Mesenchymal stem cell (in vitro differentiated cells and primary cell): ENCODE measurements at places on chromosomes 12 and 14.

DNA sequence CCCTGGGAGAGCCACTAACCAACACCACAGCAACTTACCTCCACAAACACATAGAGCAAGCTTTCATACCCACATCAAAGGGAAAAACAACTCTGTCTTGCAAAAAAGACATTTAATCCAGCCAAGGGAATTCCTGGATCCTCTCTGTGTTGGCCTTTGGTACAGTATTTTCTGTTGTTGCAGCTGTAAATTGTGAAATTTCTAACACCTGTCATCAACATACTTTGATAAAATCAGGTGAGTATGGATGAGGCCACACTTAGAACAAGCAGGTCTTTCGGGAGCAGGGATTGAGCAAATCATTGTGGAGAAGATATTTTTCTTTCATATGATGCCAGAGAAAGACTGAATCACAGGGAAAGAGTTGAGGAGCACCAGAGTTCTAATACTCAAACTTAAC, 89.3 kb downstream of the SPTSSA start:
- no peak for DNase-seq

- DNase-seq, result peak; percentile 18
Measured at GRCh38 chr14:75979071-75979571, 2.7 kb downstream of the TGFB3 start.

- no peak for DNase-seq
Measured at GRCh38 chr14:51638071-51638944, 13.4 kb upstream of the FRMD6 start.

DNA sequence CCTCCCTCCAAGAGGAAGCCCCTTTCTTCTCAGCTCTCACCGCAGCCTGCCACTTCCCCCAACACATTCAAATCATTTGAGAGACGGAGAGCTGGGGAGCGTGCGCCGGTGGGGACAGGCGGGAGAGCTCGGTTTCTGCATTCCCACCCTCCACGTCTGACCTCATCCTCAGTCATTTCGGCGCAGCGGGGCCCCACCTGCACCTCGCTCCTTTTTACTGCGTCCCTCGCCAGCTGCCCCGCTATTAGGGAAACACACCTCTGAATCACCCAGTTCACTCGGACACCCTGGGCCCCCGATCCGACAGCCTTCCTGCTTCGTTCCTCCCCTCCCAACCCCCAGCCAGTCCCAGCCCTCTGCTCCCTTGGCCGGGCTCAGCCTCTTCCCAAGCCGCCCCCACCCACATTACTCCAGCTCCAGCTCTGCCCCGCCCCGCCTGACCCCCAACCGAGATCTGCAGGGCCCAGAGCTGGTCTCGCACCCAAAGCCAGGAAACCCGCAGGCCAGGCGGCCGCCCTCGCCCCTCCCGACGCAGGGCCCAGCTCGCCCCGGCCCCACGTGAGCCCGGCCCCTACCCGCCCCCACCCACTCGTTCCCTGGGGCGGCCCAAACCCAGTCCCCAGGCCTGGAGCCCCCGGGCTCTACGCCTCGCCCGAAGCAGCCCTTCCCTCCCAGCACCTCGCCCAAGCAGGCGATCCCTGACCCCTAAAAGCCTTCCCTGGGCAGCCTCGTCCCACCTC, 783 bp downstream of the CORO1C start:
- DNase-seq, result peak; percentile 83

DNA sequence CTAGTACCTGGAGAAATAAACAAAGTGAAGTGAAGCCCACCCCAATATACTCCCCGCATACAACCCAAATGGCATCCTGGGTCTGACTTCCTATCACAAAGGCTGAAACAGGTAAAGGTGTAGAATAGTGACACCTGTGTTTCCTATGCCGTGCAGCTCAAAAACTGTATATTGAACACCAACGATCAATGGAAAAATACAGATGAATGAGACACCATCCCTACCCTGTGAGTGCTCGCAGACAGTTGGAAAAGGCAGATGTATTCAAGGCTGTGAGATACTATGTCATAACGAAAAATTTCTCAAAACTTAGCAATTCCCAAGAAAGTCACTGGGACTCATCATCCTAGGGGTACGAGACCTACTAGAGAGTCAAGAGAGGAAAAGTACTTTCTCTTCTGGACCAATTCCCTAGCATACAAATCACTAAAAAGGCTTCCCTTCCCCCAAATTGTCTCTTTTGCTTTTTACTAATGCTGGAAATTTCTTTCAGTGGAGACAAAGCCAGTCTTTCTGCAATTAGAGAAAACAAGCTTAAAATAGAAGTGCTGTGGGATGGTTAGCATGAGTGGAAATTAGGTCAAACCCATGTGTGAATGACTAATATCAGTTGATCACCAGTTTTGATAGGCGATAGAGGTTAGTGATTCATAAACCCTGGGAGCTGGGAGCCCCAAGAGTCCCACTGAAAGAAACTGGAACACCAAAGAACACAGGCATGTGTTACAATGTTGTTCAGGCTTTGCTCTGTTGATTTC, 249.7 kb downstream of the SPTSSA start:
- DNase-seq, result no peak

DNA sequence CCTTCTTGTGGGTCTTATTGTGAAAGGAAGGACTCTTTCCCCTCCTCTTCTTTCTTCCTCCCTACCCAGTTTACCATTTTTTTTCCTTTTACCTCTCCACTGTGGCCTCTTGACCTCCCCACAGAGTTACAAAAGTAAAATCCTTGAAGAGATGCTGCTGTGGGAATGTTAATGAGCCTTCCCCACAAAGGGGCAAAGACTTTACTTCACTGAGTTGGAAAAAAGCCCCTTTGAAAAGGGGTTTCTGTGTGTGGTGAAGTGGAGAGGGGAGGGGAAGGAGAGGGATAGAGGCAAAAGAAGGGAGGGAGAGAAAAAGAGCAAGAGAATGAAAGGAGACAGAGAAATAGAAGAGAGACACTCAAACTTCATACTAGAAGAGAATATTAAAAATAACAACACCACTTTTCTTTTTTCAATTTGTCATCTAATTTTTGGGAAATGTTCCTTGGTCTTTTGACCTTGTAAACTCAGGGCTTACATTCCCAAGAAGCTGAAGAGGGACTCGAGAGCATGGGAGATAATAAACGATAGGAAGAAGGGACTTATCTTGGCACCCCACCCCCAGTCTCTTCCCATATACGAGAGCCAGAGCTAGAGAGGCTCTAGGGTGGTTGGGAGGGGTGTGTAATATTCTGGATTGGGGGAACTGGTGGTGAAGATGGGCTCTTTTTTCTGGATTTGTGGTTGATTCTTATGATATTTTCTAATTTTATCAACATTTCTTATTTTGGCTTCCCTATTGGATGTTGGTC, 13.2 kb upstream of the SALL2 start:
- no peak for DNase-seq

DNA sequence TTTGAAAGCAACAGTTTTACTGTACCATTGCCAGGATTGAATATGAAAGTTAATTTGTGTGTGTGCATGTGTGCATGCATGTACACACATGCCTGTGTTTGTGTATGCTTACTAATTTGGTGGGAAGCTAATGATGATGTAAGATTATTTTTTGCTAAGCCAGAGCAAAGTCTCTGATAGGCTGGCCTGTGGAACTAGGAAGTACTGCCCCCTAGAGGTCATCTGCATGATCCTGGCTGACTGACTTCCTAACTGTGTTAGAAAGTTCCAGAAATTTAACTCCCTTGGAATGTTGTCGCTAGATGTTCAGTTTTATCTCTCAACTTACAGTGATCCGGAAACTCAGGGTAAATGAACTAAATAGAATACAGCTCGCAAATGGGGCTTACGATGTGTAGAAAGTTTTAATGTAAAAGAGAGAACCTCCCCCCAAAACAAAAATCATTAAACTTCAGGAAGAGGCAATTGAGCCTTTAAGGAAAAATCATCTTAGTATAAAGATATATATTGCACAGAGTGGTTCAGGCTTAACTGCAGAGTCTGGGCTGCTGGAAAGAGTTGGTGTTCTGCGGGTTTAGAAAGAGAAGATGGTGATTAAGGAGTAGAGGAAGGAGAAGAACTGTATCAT, 34.3 kb upstream of the SLC38A1 start:
- peak; percentile 13 for DNase-seq

GRCh38 chr14:36424478-36425102, 95.4 kb downstream of the NKX2-1 start:
- no peak for DNase-seq

GRCh38 chr12:28209782-28210181, 19.5 kb downstream of the CCDC91 start:
- no peak for DNase-seq

DNA sequence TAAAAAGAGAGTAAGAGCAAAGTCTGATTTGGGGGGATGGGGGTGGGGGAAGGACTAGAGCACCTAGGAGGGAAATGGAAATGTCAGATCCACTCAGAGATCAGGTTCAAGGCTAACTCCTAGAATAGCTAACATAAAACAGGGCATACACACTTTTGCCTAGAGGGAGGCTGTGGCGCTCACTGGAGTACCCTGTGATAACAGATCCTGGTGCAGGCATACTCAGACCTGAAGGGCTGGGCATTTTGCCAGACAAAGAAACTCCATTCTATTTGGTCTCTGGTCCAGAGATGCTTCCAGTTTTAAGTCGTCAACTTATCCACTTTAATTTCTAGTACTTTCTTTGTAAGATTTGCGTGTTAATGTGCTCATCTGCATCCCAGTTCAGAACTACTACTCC, 5.8 kb downstream of the CTDSP2 start:
- peak; percentile 44 for DNase-seq

GRCh38 chr12:29041621-29042020, 107.5 kb upstream of the FAR2 start:
- DNase-seq, result peak; percentile 91

GRCh38 chr12:130514149-130514551, 176.5 kb downstream of the PIWIL1 start:
- no peak for DNase-seq

DNA sequence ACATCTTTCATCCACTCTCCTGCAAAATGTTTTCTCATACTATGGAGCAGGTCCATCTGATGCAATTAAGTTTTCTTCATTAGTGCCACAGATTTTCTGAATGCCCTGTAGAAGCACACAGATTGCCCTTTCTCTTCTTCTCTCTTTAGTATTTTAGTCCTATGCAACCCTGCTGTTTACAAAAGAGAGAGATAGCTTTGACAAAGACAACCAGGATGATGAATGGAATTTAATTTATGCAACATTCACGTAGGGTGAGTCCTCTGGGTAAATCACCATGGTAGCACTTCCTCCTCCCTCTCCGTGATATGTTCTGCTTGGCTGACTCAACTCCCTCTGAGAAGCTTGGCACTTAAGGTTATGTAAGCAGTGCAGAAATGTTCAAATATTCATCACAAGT, 400.9 kb upstream of the PDE3A start:
- peak; percentile 96 for DNase-seq

DNA sequence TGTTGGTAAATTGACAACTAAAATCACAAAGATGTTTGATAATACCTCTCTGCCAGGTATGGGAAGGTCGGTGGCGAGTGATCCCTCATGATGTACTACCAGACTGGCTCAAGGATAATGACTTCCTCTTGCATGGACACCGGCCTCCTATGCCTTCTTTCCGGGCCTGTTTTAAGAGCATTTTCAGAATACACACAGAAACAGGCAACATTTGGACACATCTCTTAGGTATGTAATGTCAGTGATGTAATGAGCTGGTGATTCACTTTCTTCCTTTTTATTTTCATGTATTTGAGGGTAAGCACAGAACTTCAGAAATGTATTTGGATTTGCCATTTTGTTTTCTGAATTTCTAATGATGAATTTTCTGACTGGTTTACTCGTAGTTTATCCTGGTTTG, 42.6 kb upstream of the LRTM2 start:
- peak; percentile 72 for DNase-seq

DNA sequence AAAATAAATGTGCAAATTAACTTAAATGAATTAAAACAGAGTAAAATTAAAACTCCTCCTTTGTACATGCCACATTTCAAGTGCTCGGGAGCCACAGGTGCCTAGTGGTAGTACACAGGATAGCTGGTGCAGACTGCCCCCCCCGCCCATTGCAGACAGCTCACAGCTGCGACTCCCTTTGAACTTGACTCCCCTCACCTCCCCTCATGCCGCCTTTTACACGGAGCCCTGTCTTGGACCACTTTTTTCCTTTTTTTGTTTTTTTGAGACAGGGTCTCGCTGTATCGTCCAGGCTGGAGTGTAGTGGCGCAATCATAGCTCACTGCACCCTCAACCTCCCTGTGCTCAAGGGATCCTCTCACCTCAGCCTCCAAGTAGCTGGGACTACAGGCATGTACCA, 11.5 kb downstream of the SETD1B start:
- no peak for DNase-seq

- DNase-seq, result no peak
Measured at GRCh38 chr12:3269594-3269993, 192.4 kb downstream of the TSPAN9 start.

DNA sequence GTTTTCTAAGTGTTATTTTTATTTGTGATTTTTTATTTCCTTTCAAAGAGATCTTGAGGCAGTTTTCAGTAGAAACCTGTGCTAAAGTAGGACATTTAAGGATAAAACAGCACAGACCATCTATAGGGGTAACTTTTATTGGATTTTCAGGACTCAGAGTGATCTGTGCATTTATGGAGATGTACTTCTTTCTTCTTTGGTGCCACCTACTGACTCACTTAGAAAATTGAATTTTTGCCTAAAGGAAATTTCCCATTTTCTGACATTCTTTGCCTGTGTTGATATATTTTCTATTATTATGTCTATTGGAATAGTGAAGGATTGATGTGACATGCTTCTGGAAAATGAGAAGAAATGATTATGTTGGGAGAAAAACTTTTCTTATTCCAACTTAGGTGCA, 113.0 kb downstream of the UNC79 start:
- peak; percentile 34 for DNase-seq

GRCh38 chr12:15171012-15171655, 50.1 kb downstream of the RERG start:
- DNase-seq, result no peak

GRCh38 chr12:66879409-66879808, 200.5 kb upstream of the GRIP1 start:
- DNase-seq, result no peak

GRCh38 chr12:4196805-4197420, 76.6 kb upstream of the CCND2 start:
- no peak for DNase-seq

GRCh38 chr12:1826401-1826800, 6.0 kb downstream of the LRTM2 start:
- DNase-seq, result no peak

GRCh38 chr12:117825827-117826226, 143.0 kb downstream of the KSR2 start:
- DNase-seq, result no peak

DNA sequence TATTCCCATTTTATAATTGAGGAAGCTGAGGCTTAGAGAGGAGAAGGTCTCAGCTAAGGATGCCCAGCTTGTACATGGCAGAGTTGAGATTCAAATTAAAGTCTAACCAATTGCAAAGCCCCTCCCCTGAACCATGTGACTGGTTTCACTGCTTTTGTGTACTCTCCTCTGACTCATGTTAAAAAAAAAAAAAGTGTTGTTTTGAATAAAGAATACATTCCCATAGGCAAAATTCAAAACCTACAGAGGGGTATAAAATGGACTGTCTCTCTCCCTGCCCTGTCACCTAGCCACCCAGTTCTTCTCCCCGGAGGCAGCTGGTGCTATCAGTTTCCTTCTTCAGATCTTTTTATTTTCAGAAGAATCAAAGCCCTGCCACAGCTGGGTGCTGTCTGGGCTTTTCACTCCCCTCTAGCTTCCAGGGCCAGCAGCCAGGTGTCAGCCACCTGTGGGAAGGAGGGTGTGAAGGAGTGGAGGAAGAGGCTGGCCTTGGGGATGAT, 5.4 kb downstream of the PSMD9 start:
- DNase-seq, result peak; percentile 80

- no peak for DNase-seq
Measured at GRCh38 chr12:90682398-90682797, 272.6 kb downstream of the CCER1 start.
